Activated effector memory CD4-positive, alpha-beta T cell treated with Interleukin-2 at 50 U/mL for 16 hours (primary cell): ENCODE measurements at places on chromosomes 6 and 20.

DNA sequence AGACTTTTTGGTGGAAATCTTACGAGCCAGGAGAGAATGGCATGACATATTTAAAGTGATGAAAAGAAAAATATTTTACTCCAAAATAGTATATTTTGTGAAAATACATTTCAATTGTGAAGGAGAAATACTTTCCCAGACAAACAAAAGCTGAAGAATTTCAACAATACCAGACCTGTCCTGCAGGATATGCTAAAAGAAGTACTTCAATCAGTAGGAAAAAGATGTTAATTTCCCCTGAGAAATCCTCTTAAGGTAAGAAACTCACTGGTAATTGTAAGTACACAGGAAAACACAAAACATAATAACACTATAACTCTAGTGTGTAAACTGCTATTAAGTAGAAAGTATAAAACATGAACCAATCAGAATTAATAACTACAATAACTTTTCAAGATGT, 341.8 kb upstream of the GJE1 start:
- DNase-seq: no peak

DNA sequence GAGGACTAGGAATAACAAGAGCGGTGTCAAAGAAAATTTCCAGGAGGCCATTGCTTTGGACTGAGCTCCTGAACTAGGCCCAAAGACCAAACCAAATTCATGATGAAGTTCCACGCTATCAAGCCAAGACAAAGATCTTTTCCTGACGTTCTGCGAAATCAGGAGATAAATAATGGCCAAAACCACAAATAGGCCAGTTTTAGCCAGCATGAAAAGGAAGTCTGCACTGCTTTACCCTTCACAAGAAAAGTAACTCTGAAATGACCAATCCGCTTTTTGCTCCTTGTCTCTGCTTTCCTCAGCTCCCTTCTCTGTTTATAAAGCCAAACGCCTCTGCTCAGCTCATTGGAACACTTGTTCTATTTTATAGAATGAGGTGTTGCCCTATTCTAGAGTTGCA, 6.7 kb downstream of the NCOA5 start:
- no peak for DNase-seq

DNA sequence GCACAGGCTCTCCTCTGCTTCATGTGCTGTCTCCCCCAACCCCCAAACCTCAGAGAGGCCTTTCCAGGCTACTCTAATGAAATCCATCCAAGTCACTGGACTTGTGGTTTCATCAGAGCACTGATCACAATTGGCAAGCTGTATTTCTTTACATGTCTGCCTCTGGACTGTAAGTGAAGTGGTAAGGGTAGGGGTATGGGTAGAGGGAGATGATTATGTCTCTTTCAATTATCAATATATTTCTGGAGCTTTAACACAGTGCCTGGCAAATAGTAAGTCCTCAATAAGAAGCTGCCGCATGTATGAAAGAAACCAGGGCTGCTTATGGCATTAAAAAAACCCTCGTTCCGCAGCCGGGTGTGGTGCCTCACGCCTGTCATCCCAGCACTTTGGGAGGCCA, 5.4 kb downstream of the TRERF1 start:
- no peak for DNase-seq

- DNase-seq: no peak
Measured at GRCh38 chr20:45100563-45101245, at the start of gene KCNS1. Gene KCNS1 (minus strand): TSS chr20:45101127. CDS start chr20:45099236, 1,891 bp downstream.

- DNase-seq: no peak
Measured at GRCh38 chr6:19210849-19211590, 626.1 kb upstream of the ID4 start.

DNA sequence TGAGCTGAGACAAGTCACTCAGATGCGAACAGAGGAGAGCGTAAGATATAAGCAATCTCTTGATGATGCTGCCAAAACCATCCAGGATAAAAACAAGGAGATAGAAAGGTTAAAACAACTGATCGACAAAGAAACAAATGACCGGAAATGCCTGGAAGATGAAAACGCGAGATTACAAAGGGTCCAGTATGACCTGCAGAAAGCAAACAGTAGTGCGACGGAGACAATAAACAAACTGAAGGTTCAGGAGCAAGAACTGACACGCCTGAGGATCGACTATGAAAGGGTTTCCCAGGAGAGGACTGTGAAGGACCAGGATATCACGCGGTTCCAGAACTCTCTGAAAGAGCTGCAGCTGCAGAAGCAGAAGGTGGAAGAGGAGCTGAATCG, 9.5 kb upstream of the SNRNP48 start:
- no peak for DNase-seq

- DNase-seq: no peak
Measured at GRCh38 chr6:108337721-108338120, 42.9 kb downstream of the AFG1L start.

DNA sequence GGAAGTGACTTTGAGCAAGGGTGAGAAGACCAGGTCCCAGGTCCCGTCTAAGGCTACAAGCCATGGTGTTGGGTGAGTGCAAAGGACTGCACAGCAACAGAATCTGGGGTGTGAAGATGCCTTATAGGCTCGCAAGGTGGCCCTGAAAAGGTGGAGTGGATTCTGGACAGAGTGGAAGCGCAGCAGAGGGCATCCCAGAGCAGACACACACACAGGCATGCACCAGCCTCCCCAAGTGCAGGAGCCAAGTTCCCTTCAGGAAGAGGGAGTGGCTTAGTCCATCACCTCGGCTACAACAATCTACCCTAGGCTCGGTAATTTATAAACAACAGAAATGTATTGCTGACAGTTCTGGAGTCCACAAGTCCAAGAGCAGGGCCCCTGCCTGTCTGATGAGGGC, 180.1 kb upstream of the PDE10A start:
- DNase-seq: no peak

- no peak for DNase-seq
Measured at GRCh38 chr6:168606722-168607121, 165.7 kb downstream of the SMOC2 start.

GRCh38 chr6:32761072-32761471, 2.3 kb downstream of the HLA-DQB2 start:
- DNase-seq: no peak

DNA sequence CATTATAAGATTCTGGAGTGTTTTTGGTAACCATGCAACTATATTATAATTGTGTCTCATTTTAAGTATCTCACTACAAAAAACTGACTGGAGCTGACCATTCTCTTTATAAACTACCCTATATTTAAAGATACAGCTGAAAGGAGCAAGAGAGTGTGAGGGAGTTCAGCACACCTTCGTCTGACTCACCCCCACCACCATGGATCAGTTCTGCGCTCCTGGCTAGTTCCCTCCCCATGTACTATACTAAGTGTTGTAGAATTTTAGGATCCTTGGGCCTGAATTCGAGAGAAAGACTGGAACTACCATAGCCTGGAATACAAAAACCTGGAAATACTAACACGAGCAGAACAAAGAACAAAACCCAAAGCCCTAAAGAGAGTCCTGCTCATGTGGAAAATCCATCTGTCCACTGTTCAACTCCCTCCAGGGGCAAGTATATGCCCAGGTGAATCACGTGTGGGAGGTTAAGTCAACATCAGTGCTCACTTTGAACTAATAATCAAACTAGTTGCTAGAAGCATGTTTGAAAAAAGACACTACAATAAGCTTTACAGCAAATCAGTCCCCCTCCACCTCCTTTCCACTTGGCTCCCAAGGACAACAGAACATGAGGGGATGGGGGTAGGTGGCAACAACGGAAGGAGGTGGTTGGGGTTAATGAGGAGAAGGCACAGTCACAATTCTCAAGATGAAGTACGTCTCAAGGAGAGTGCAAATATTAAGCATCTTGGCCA, 46.8 kb downstream of the ELOVL5 start:
- DNase-seq: no peak

- no peak for DNase-seq
Measured at GRCh38 chr6:130152908-130153510, 69.7 kb downstream of the SAMD3 start.

DNA sequence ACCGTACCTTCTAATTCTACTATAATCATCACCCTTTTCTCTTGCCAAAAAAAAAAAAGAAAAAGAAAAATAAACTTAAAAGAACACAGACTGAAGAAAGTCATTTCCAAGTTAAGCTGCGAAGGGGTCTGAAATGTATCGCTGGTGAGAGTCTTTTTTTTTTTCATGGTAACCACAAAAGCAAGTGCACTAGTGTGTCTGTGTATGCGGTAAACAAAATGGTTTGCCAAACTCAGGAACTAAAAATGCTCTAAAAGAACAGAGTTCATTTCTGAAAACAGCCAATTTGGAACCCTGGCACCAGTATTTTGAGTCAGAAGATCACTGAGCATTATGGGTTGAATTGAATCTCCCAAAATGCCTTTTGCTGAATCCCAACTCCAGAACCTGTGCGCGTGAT, 46.6 kb downstream of the CDH4 start:
- DNase-seq: no peak

DNA sequence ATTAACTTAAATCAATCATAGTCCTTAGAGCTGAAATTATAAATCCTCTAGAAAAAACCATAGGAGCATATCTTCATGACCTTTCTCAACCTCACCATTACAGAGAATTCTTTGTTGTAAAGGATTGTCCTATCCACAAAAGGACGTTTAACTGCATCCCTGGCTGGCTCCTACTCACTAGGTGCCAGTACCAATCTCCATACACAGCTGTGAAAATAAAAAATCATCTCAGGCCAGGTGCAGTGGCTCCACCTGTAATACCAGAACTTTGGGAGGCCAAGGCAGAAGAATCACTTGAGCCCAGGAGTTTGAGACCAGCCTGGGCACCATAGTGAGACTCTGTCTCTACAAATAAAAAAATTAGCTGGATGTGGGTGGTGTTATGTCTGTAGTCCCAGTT, 89.9 kb downstream of the PDSS2 start:
- DNase-seq: no peak

DNA sequence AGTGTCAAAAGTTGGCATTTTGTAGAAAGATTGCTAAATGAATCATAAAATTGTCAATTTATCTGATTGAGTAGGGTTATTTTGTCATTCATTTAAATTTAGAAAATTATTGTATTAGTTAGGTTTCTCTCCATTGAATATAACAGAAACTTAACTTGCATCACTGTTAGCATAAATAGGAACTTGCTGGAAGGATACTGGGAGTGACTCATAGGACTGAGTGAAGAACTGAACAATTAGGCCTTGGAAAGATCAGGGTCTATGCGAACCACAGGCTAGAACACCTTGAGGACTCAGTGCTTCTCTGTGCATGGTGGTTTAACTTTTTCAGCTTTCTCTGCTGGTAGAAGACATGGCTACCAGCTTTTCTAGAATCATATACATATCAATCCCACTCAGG, 67.7 kb upstream of the IFNGR1 start:
- DNase-seq: no peak

DNA sequence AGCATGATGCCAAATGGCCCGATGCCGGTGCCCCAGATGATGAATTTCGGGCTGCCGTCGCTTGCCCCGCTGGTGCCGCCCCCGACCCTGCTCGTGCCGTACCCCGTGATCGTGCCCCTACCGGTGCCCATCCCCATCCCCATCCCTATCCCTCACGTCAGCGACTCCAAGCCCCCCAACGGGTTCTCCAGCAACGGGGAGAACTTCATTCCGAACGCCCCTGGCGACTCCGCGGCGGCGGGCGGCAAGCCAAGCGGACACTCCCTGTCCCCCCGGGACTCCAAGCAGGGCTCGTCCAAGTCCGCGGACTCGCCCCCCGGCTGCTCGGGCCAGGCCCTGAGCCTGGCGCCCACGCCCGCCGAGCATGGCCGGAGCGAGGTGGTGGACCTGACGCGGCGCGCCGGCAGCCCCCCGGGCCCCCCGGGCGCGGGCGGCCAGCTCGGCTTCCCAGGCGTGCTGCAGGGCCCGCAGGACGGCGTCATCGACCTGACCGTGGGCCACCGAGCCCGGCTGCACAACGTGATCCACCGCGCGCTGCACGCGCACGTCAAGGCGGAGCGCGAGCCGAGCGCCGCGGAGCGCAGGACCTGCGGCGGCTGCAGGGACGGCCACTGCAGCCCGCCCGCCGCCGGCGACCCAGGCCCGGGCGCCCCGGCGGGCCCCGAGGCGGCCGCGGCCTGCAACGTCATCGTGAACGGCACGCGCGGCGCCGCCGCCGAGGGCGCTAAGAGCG, 144.6 kb downstream of the SOBP start:
- DNase-seq: no peak

- DNase-seq: no peak
Measured at GRCh38 chr20:8187740-8188139, 55.7 kb downstream of the PLCB1 start.

DNA sequence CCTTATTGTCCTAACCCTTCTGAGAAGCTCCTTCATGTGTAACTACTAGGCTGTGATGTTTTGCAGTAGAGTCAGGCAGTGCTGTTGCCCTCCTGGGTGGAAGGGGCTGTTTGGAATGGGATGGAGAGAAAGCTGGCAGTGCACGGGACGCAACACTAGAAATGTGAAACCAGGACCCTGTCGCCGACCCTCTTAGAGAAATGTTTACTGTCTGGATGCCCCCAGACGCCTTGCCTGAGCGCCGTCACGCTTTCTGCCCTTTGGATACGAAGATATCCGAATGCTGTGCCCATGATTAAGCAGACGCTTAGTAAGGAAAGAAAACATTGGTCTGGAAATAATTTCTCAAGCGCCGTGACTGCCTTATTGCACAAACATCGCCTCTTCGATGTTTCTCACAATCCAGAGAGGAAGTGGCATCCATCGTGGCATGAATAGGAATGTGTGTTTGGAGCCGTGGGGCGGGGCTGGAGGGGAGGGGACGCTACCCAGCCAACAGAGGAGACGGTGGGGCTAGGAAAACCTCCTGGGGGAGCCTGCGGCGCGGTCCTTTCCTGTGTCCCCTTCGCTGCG, 661 bp upstream of the PPP1R14C start:
- DNase-seq: no peak

DNA sequence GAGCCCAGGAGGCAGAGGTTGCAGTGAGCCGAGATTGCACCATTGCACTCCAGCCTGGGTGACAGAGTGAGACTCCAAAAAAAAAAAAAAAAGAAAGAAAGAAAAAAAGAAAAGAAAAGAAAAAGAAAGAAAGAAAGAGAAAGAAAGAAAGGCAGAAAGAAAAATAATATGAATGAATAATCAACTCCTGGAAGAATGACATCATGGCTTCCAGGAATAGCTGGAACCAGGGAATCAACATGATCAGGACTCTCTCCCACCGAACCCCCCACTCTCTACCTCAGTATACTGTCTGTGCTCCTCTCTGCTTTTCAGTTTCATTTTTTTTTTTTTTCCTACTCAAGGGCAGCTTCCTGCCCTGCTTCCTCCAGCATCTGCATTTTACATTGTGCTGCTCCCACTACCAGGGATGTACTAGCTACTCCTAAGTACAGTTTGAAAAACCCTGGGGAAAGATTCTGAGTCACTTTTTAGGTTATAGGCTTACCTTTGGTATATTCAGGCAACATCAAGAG, 19.7 kb upstream of the MTCL3 start:
- no peak for DNase-seq

DNA sequence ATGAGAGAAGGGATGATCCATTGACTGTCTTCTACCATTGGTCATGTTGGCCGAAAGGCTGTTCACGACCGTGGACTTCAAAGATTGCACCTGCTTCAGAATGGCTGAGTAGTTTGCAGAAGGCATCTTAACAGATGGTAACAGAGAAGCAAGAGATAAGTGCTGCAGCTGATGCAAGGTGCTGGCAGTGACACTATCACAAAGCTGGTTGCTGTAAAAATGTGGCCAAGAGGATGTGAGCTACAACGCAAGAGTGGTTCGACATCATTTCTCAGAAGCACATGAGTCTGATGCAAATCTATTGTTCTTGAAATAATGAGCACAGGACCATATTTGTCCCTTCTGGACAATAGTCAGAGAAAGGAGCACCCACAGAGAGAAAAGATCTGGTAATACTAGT, 27.0 kb upstream of the ANKEF1 start:
- DNase-seq: no peak

GRCh38 chr20:9144643-9145042, 75.8 kb downstream of the PLCB4 start:
- no peak for DNase-seq
